ENCODE measurements at places on chromosomes 2 and 18. TPM values are rescaled to one million over a fixed set of nuclear protein-coding genes. Genes with fewer than 3 reads are reported as not detected.

Gene SERPINB3
- not detected for total RNA-seq

Gene TRPM8
- total RNA-seq, result not detected

Gene RGPD3
- 0.18 TPM for total RNA-seq

Gene TDRD15
- total RNA-seq, result not detected
